Activated CD4-positive, CD25-positive, alpha-beta regulatory T cell treated with anti-CD3 and anti-CD28 coated beads, Interleukin-2, amount 50 U/mL, for 16 hours (primary cell): ENCODE measurements at places on chromosomes 7 and 10.

- DNase-seq: no peak
These were observed 7.9 kb upstream of the IDI2 start for GRCh38 chr10:1033601-1034000.

DNA sequence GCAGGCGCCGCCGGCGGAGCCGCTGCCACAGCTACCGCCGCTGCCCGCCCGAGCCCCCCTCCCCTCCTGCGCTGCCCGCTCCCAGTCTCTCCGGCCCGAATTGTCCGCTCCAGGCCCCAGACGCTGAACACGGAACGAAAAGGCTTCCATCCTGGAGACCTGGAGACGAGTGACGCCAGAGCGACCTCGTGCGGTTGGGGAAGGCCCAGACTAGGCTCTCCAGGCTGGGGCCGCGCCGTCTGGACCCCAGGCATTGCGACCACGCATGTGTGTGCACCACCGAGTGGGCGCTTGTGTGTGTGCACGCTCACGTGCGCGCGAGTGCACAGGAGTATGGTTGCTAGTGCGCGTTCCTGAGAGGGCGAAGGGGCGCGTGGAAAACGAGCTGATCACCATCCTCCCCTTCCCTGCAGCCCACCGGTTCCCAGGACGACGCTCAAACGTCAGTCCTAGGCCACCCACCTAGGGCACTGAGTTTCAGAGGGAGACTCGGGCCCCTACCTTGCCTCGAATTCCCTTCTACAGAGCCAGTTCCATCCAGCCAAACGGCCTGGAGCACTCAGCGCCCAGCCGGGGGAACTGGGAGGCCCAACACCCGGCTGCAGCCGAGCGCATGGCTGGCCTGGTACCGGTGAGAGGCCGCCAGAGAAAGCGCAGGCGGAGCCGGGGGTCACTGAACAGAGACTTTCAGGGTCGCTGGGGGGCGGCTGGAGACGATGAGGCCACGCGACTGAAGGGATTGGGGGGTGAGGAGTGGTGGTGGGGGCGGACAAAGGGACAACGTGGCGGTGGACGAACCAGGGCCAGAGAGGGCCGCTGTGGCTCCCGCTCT lies 11.6 kb downstream of the LBX1 start:
- DNase-seq: no peak

DNA sequence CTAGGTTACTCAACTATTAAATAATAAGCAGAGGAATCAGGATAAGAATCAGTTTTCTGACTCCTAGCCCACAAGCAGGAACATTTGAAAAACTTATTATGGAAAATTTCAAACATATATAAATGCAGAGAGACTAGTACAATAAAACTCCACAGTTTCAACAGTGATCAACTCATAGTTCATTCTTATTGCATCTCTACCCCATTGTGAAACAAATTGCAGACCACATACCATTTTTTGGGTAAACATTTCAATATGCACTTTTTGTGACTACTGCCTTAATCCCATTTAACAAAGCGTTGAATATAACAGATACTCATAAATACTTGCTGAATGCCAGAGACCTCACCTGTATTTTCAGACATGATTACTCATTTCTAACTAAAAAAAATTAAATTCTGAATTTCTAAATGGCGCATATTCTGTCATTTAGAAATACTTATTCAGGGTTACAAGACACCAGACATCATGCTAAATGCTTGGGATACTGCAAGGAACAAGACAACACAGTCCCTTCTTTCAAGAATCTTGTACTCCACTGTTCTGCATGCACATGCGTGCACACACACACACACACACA lies 11.4 kb downstream of the CDK6 start:
- DNase-seq: no peak

- DNase-seq: no peak
These were observed 36.8 kb upstream of the EBF3 start for GRCh38 chr10:130000918-130001317.

- DNase-seq: no peak
These were observed 561 bp downstream of the SHTN1 start for GRCh38 chr10:117004227-117005025.

DNA sequence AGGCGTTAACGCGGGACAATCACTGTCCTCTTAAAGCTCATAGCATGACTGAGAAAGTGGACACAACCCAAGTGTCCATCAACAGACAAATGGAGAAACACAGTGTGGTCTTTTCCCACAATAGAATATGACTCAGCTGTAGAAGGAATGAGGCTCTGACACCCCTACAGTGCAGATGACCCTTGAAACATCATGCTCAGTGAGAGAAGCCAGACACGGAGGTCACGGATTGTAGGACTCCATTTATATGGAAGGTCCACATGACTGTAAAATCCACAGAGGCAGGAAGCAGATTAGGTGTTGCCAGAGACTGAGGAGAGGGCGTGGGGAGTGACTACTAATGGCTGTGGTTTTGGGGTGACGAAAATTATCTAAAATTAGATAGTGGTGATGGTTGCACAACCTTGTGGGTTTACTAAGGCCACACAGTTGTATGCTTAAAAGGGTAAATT lies 6.1 kb upstream of the NCAPG2 start:
- DNase-seq: no peak

DNA sequence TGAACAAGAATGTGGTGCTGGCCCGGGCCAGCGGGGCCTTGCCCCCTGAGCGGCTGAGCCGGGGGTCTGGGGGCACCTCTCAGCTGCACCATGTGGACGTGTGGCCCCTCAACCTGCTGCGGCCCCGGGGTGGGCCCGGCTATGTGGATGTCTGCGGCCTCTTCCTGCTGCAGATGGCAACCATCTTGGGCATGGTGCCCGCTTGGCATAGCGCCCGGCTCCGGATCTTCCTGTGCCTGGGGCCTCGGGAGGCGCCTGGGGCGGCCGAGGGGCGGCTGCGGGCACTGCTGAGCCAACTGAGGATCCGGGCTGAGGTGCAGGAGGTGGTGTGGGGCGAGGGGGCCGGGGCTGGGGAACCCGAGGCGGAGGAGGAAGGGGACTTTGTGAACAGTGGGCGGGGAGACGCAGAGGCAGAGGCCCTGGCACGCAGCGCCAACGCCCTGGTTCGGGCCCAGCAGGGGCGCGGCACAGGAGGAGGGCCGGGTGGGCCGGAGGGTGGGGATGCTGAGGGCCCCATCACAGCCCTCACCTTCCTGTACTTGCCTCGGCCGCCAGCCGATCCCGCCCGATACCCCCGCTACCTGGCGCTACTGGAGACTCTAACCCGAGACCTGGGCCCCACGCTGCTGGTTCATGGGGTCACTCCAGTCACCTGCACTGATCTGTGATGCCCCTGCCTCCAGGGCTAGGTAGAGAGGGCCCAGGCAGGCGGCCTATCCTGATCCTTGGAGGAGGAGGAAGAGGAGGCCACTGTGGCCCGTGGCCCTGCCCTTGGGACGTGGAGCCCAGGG lies 1.1 kb upstream of the TRIP6 start:
- DNase-seq: no peak

GRCh38 chr7:140723006-140723405 lies 26.5 kb downstream of the NDUFB2 start:
- DNase-seq: no peak

DNA sequence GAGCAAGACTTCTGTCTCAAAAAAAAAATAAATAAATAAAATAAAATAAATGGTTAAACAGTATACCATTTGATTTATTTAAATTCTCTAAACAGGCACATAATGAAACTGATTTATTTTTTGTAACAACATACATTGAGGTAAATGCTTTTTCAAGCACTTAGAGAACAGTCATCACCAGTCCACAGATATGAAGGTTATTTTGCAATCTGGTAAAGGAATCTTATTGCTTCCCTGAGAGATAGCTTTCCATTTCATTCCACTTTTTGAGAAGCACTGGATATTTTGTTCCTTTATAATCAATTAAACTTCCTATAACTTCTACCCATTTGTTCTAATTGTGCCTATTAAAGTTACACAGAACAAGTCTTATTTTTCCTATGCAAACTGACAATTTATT lies 5.2 kb downstream of the CEP55 start:
- DNase-seq: no peak

- DNase-seq: no peak
These were observed 784.5 kb upstream of the IGFBP3 start for GRCh38 chr7:46705386-46706255.

DNA sequence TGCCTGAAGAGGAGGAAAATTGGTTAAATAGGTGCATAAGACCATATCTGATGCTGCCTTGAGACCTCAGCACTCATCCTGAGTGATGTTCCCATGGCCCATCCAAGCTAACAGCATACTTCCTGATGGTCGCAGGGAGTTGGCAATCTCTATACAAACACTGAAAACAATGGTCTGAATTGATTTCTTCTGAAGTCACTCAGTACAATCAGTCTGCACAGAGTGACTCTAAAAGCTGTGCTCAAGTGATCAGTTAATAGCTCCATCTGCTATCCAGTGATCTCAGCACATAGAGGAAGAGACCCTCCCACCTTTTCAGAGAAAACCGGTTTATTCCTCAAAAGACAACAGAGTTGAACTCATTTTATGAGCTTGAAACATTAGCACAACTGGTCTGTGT lies 3.9 kb downstream of the PPP1R17 start:
- no peak for DNase-seq

DNA sequence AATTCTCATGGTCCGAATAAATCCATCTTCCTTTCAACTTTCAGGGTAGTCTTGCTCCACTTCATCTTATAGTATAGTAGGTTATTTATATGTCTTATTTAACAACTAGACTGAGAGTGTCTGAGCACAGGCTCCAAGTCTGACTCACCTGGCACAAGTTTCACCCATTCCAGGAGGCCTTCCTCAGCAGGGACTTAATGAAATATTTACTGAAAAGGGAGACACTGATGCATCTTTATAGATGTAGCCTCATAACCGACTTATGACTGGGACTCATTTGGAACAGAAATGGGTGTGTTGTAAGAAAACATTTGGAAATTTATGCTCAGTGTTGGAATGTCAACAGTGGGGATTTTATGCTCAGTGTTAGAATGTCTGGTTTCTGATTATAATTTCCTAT lies 59.9 kb downstream of the CH25H start:
- DNase-seq: no peak

- DNase-seq: no peak
These were observed 94.5 kb upstream of the GSDME start for GRCh38 chr7:24851786-24852185.

DNA sequence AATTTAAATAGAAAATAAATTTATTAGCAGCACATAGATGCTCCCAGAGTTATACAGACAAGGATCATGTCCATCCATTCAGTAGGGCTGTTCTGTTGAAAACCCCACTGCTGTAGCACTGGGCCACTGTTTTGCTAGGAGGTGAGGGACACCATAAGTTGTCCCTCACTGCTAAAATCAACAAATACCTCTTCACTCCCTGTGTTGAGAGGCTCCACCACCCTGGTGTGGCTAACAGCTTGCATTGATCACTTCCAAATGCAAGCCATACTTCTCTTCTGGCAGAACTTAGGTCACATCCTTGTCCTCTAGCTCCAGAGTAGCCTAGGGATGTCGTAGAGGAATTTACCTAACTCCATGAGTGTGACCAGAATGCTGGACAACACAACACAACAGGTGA lies 55.4 kb downstream of the MDFIC start:
- no peak for DNase-seq

DNA sequence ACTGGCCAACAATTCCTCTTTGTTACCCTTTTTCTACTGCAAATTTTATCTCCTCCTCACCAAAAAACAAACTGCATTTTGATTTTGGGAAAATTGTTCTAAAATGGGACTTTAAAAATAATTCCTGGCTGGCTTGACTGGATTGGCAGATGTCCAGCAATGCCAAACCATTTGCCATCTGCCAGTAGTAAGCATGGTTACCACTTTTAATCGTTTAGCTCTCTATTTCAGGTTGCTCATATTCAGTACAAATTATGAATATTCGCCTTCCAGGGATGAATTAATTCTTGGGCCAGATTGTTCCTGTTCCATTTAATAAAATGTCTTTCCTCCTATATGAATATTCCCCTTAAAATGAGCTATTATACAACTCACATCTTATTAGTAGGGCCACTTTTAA lies 35.7 kb downstream of the SMNDC1 start:
- no peak for DNase-seq

DNA sequence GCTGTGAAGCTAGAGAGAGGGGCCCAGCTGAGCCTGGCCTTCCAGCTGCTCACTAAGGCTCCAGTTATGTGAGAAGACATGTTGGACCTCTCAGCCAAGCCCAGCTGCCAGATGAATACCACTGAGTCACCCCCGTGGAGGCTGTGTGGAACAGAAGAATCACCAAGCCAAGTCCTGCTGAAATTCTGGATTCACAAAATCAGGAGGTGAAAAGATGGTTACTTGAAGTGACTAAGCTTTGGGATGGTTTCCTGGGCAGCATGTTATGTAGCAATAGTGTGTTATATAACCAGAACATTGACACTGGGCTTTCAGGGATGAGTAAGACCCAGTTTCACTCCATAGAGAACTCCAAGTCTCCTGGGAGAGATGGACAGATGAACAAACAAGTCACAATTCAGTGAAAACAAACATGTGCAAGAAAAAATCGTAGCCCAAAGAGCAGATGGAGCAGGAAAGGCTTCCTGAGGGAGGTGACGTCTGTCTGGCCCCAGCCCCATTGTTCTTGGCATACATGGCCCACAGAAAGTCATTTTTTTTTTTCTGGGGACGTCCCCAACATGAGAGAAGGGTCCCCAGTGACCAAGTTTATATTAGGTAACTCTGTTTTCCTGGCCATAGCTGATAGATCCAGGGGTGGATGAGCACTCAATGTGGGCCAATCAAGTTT lies 64.1 kb upstream of the PDZD8 start:
- no peak for DNase-seq

DNA sequence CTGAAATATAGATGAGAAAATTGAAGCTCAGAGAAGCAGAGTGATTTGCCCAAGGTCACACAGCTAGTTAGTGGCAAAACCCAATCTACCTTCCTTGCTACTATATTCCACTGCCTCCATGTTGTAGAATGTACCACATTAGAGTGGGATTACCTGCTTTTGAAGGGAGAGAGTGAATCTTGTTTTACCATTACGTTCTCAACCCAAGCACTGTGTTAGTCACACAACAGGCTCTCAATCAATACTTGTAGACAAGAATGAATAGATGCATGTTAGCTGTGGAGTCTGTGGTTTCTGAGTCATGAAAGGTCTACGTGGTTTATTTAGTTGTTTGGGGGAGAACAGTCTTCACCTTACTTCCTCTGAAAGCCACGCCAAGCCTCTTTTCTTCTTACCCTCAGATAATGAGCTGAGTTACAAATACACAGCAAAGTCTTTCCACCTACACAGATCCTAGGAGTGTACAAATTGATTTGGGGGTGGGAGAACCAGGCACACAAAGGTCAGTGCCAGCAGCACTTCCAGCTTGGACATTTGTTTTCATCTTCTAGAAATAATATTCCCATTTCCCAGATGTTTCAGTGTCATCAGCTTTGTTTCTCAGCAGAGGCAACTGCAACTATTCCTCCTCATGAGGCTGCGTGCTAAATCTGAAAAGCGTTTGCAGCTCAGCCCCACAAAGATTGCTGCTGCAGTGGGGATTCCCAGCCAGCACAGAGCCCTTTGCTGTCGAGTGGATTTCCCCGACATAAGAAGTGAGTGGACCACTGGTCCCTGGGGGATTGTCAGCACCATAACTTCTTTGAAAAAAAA lies 71.5 kb upstream of the ADO start:
- peak; percentile 30 for DNase-seq

- DNase-seq: peak; percentile 3
These were observed 40.6 kb downstream of the SYPL1 start for GRCh38 chr7:106071356-106071998.

GRCh38 chr10:130399425-130399950 lies 263.3 kb downstream of the GLRX3 start:
- DNase-seq: no peak

GRCh38 chr7:116166156-116166555 lies 44.2 kb upstream of the TES start:
- DNase-seq: no peak
